NCI-H1694 (cell line): ENCODE measurements at places on chromosomes 12 and 14.
A peak's percentile ranks its signal among the peaks of the same experiment; 100 is the strongest.

DNA sequence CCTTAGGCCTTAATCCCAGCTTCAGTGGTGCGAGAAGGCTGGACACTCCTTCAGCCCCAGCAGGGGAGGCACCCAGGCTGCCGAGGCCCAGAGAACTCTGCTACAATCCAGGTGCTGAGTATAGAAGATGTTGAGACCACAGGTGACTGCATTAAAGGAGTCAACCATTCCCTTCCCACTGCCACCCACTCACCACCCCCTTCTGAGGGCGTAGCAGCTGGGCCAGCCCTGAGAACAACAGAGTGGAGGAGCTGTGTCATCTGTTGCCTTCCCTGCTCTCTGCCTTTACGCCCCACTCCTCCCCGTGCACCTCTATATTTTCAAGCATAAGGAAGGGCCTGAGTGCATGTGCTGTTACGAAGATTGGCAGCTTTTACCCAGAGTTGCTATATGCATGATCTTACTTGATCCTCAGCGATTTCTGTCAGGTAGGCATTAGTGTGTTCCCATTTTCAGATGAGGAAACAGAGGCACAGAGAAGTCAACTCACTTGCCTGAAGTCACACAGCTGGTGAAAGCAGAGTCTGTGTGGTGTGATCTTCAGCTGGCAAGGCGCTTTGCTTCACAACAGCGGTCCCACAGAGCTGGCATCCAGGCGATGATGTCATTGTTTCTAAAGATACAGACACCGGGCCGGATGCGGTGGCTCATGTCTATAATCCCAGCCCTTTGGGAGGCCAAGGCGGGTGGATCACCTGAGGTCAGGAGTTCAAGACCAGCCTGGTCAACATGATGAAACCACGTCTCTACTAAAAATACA, 46.7 kb downstream of the RIN3 start:
- no peak for DNase-seq

DNA sequence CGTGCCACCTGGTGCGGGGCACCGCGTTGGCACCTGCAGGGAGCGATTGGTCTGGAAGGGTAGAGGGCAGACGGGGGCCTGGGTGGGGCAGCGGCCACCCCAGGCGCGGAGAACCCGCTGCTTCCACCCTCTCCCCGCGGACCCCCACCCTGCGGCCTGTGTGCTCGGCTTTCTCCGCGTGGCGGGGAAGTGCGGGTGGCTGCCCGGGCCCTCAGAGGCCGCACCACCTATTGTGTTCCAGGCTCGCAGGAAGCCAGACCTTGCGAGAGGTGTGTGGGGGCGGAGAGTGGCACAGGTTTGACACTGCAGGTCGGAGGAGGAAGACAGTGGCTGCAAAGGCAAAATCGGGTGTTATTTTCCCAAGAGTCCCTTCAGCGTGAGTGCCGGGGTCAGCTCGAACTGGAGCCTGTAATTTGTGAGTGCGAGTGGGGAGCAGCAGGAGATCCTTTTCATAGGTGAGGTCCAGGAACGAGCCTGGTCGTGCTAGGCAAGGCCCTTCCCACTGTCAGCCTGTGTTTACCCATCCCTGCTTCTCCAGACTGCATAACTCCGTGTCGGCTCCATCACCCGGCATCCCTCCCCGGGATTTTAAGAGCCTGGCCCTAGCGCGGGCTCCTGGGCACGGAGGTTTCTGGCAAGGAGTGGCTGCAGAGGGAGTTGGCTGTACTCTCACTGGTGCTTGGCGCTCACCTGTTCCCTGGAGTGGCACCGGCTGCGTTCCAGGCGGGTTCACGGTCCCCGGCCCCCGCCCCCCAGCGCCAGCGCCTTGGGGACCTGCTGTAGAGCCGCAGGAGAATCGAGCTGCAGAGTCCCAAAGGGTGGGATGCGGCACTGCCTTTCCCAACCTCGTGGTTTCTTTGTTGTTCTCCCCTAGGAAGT, 935 bp downstream of the TBC1D30 start:
- DNase-seq = peak; percentile 34

DNA sequence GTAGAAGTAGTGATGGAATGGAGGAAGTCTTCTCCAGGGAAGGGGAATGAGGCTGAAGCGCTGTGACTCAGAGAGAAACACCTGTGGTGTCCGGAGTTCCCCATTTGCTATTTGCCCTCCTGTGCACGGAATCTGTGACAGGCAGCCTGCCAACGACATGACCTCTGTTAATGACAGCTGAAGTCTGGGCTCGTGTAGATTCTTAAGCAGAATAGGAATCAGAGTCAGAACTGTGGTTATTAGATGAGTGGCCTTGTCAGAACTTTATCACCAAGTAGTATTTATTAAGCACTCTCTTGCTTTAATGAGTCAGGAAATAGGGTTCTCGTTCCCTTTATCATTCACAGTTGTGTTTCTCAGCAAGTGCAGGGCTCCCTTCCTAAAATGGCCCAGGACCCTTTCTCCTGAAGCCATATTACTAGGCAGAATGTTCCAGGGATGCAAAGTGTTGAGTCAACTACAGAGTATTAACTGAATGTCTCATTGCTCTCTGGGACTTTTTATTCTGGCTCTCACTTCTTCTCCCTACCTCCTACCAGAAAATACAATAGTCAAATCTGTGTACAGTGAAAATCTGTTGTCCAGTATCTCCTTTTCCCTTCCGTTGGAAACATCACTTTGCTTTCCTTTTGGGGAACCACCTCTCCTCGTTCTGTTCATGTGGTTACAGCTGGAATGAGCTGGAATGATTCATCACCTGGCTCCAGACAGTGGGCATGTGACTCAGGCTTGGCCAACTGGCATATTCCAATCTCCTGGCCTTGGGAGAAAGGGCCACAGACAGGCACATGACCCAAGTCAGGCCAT, 77.8 kb upstream of the MAX start:
- DNase-seq = no peak

GRCh38 chr12:115001571-115002180, 317.7 kb upstream of the TBX3 start:
- DNase-seq = no peak

DNA sequence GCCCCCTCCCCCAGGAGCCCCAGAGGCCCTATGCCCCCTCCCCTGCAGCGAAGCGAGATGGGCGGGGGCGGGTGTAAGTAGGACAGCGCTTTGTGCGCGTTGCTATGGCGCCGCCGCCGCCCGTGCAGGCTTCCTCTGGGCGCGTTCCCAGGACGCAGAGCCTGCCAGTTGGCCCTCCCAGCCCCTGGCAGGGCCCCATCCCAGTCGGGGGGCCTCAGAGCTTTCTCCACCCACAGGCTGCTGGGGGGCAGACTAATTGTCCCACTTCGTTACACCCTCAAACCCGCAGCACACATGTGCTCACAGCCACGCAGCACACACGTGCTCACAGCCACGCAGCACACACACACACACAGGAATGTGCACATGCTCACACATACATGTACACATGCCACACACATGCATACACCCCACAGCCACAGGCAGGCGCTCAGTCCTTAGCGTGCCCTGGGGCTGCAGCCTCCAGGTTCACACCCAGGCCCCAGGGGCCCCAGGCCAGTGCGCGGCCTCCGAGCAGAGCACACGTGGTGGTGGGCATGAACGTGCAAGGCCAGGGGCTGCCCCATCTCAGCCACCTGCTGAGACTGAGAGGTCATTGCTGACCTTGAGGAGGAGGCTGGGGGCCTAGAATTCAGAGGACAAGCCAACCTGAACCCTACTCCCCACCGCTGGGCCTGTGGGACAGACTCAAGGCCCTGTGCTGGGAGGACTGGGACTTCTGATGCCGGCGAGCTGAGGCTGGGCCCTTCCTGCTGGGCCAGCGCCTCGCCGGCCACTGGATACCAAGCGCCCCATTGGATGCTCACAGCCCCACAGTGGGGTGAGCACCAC, 15.6 kb downstream of the TRMT61A start:
- peak; percentile 42 for DNase-seq

DNA sequence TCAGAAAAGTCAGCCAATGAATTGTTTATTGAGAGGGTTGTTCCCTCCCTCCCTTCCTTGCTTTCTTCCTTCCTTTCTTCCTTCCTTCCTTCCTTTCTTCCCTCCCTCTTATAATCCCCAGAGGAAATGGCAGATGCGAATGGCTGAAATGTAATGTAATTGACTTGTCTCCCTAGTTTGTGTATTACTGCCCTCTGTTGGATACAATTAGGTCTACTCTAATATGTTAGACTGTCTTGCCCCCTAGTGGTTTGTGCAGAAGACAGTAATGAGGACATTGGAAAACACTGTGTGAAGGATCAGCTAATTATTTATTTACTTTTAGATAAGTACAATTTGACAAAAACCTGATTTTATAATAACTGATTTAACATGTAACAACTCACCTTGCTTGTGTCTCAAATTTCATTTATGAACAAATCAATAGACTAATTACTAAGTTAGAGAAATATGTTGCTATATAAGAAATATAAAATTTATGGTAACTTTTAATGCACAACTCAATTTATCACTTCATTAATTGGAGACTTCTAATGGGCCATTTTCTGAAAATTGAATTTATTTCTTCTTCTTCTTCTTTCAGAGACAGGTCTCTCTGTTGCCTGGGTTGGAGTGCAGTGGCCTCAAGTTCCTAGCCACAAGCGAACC, 229.8 kb upstream of the LRIG3 start:
- DNase-seq = peak; percentile 75

- no peak for DNase-seq
Observed at GRCh38 chr14:104722938-104723650, 935 bp upstream of the ADSS1 start.

GRCh38 chr12:92175961-92176360, 30.3 kb upstream of the BTG1 start:
- no peak for DNase-seq

- no peak for DNase-seq
Observed at GRCh38 chr12:132686825-132687210, 324 bp downstream of the POLE start.

DNA sequence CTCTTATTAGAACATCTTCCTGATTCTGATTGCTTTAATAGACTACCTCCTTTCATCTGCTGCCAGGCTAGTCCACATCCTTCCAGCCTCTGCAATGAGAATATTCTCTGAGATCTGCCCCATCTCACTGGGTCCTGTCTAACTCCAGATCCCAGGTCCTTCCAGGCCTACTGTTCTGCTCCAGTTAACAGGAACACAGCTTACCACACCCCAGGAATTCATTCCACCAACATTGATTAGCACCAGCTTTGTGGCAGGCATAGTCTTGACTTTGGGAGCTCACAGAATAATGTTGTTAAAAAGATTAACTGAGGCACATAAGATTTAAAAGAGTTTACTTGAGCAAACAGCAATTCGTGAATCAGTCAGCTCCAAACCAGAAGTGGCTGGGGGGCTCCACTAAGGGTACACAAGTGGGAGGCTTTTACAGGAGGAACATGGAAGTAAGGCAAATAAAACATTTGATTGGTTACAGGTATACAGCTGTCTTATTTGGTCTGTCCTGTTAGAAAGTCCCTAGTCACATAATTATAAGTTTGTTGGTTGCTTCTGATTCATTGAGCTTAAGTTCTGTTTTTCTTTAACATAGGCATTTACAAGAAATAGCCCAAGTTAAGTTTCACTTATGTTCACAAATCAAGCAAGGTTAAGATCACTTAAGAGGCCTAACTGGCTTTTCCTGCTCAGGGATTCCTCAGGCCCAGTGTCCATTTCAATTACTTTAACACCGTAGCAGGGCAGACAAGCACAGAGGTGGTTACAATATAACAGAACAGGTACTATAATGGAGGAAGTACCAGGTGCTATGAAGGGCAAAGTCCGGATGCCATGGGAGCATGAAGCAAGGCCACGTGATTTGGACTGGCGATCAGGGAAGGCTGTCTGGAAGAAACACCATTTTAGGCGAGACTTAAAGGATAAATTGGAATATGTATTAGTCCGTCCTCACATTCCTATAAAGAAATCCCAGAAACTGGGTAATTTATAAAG, 12.2 kb upstream of the MYH7 start:
- no peak for DNase-seq

- DNase-seq = peak; percentile 85
Observed at GRCh38 chr12:1594261-1595025, at the start of gene FBXL14. Gene FBXL14, minus strand, starts transcription at chr12:1594581. Its CDS starts 515 bp downstream, at chr12:1594066.

DNA sequence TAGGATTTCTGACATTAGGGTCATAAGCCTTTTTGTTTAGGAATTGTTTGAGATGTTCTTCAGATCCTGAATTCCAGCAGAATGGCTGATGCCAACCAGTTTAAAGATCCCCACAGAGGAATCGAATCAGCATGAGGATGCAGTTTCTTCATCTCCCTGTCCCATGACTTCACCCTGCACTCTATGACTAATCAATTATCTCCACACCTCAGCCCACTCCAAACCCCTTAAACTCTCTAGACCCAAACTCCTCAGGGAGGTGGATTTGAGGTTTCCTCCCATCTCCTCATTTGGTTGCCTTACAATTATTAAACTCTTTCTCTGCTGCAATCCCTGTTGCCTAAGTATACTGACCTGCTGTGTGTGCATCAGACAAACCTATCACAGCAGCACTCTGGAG, 86.5 kb upstream of the CRY1 start:
- DNase-seq = no peak

- no peak for DNase-seq
Observed at GRCh38 chr12:113103756-113104450, 31.7 kb downstream of the RASAL1 start.

GRCh38 chr12:122958198-122958888, 7.9 kb downstream of the ABCB9 start:
- no peak for DNase-seq

- no peak for DNase-seq
Observed at GRCh38 chr14:77086017-77086727, 11.9 kb upstream of the CIPC start.

- no peak for DNase-seq
Observed at GRCh38 chr14:65864549-65864948, 452.0 kb downstream of the FUT8 start.

GRCh38 chr12:2492236-2492635, 302.5 kb upstream of the FKBP4 start:
- DNase-seq = no peak

DNA sequence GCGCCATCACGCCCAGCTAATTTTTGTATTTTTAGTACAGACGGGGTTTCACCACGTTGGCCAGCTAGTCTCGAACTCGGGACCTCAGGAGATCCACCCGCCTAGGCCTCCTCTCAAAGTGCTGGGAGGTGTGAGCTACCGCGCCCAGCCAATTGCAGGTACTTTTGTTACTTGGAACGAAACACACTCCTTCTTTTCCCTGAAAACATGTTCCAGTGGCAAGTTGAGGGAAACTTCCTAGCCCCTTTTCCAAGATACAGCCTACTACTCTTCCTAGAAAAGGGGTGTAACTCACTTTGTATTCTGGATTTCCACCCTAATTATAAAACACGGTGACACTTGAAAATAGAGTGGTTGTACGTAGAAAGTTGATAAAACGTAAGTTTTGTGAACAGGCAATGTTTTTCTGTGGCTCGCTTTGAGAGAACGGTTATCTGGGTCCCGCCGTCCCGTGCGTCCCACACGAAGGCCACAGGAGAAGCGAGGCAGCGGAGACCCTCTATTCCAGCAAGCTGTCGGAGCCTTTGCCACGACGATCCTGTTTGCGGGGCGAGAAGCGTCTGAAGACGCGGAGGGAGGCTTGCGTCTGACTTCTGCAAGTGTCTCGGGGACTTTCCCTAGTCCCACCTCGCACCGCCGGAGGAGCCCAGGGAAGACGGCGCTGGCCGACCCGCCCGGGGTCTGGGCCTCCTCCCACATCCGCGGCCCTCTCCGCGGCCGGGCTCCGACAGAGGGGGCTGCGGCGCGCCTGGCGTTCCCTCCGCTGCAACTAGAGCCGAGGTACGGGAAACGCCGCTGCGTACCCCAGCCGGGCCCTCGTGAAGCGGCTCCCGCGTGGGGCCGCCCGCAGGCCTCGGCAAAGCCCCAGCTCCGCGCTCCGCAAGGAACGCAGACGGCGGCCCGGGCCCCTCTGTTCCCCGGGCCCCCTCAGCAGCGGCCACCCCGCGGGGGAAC, 745 bp downstream of the CDCA4 start:
- no peak for DNase-seq

- no peak for DNase-seq
Observed at GRCh38 chr12:95201056-95201670, 16.1 kb downstream of the FGD6 start.

GRCh38 chr14:88196925-88197324, 126.1 kb downstream of the KCNK10 start:
- no peak for DNase-seq
